ENCODE measurements at places on chromosomes 2 and 18. TPM values are rescaled to one million over a fixed set of nuclear protein-coding genes. Genes with fewer than 3 reads are reported as not detected.

Gene CPSF3
- 13.7 TPM for total RNA-seq

Gene DSC1
- 54.0 TPM for total RNA-seq

Gene CACNB4
- 0.90 TPM for total RNA-seq

Gene FER1L5
- total RNA-seq = not detected

Gene PRKAG3
- 0.19 TPM for total RNA-seq

Gene GPR55
- total RNA-seq = not detected

Gene KYNU
- 0.94 TPM for total RNA-seq

Gene GULP1
- total RNA-seq = 10.5 TPM

Gene PLCD4
- total RNA-seq = 0.51 TPM

Gene INHA
- 28.3 TPM for total RNA-seq

Gene SCN2A
- 1.0 TPM for total RNA-seq

Gene SLC23A3
- 0.55 TPM for total RNA-seq

GRCh38 chr2:58594762-58595161 is 353.6 kb upstream of the FANCL start:
- DNase-seq = no peak

DNA sequence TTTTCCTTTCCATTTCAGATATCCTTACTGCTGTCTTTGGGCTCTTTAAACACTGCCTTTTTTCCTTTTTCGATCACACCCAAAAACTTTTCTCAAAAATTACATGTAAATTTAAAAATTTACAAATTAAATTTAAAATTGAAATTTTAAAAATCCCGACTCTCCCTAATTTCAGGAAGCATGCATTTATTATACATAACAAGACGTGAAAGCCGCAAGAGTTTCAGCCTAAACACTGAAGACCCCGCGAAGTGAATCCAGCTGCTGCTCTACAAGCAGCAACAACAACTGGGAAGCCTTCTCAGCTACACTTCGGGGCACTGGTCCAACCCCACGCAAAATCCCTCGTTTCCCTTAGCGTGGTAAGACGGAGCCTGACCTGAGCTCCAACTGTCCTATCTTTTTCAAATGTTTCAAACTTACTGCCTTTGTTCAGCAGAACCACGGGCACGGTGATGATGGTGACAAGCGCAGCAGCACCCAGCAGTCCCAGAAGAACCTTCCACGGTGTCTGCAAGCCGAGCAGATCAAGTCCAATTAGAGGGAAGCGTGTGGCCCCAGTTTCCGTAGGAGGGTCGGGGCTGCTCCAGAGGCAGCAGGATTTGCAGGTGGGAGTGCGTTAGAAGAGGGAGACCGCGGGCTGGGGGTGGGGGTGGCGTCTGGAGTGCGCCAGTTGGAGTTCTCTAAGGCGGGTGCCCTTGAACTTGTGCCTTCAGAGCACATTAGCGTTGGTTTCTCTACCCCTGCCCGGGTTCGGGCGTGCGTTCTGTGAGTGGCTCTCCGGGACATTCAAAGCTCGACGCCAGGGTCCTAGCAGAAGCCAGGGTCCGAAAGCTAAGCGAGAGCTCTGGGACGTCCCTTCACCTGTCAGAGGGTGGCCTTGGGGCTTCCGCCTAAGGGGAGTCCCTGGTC is 783 bp downstream of the DPP4 start:
- no peak for DNase-seq

GRCh38 chr2:141911485-141912066 is 219.2 kb downstream of the LRP1B start:
- DNase-seq = no peak

GRCh38 chr2:215702116-215702902 is 266.4 kb upstream of the FN1 start:
- DNase-seq = no peak

- DNase-seq = no peak
Observed at GRCh38 chr2:21281791-21282514, 158.2 kb downstream of the TDRD15 start.

DNA sequence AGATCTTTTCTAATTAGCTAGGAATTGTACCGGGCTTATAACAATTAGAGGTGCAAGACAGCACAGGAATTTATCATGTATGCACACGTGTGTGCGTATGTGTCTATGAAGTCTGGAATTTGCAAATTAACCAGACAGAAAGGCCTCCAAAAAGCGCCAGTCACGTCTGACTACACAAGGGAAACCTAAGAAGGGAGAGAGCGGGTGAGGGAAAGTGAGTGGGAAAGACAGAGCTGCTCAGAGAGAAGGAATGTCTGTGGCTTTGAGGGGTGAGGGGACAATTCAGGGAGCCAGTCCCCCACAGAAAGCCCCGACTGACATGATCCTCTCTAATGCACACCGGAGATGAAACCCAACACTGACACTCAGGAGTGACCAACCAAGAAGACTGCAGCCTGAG is 197.7 kb upstream of the SH3BP4 start:
- DNase-seq = no peak

- peak; percentile 47 for DNase-seq
Observed at GRCh38 chr18:79818631-79819030, 20.9 kb downstream of the KCNG2 start.

GRCh38 chr2:111946294-111947114 is 48.1 kb downstream of the MERTK start:
- DNase-seq = no peak

DNA sequence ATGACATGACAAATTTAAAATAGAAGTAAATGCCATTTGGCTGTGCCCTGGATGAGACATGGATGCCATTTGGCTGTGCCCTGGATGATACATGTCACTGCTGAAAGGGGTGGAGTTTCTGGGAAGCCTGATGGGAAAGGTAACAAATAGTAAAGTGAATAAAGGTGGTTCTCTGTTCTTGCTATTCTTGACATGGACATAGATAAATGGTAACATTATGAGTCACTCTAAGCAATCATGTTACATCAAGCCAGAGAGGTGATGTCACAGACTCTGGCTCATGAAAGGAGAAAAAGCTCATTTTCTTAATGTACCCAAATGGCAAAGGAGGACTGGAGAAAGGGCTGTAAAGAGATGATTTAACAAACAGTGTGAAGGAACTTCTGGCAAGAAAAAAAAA is 86.4 kb downstream of the EML6 start:
- DNase-seq = no peak

- DNase-seq = no peak
Observed at GRCh38 chr2:99140860-99141109, 722 bp upstream of the C2orf15 start.

- DNase-seq = no peak
Observed at GRCh38 chr2:146438246-146438645, 1406.6 kb upstream of the ACVR2A start.

- DNase-seq = no peak
Observed at GRCh38 chr2:108912629-108912902, 76.5 kb downstream of the EDAR start.

- peak; percentile 78 for DNase-seq
Observed at GRCh38 chr2:200590090-200590489, 4.3 kb downstream of the AOX1 start.

- no peak for DNase-seq
Observed at GRCh38 chr2:25169073-25169470, 692 bp upstream of the POMC start.

- DNase-seq = peak; percentile 78
Observed at GRCh38 chr2:11692966-11693521, 23.0 kb upstream of the NTSR2 start.

GRCh38 chr2:176146101-176146500 is 5.2 kb upstream of the HOXD4 start:
- DNase-seq = no peak

DNA sequence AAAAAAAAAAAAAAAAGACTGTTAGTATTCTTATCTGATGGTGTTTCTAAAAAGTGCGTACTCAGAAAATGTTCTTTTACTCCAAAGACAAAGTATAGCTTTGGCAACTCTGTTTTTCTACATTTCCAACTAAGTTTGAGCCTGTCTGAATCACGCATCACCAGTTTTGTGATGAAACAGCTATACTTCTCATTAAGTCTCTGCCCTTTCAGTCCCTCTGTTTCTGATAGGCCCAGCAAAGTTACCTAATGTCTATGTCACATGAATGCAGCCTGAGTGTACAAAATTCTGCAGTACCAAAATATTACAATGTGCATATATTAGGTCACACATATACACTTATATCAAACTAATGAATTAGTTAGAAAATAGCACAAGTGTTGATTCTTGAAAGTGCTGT is 22.4 kb downstream of the TWSG1 start:
- no peak for DNase-seq

DNA sequence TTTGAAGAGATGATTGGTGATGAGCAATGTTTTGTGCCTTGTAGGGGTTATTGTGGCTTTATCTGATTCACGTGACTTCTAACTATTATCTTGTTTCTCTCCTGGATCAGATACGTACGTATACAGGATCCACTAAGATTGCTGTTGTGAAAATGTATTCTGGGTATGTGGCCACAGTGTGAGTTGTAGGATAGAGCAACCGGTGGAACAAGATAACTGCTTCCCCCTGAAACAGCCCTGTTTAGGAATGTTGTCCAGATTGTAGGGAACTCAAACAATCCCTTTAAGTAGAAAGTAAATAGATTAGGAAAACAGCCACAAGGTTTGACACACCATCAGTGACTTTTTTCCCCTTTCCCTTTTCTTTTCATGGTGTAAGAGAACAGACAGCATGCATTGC is 22.3 kb upstream of the MBOAT2 start:
- DNase-seq = no peak

Data from right atrium auricular region (tissue), 2 donors.